ENCODE measurements at places on chromosomes 7 and 10. TPM values are rescaled to one million over a fixed set of nuclear protein-coding genes. Genes with fewer than 3 reads are reported as not detected.

DNA sequence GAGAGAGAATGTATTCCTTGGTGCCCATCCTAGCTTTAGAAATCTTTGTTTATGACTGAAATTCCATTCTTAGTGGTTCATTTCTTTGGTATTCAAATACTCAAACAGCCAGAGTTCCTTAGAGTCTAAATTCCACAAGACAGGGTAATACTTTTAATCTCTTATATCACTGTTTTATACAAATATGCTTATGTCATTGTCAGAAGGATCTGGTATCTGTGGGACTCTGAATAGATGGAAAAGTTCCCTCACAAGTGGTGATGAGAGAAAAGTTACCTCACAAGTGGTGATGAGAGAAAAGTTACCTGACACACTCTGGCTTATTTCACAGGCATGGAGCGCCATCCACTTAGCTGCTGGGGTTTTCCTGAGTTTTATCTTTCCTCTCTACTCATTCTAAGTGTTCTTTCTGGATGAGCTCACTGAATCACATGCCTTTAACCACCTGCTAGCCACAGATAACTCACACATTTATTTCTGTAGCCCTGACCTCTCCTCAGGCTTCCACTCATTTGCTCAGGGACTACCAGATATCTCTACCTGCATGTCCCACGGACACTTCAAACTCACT, 784.0 kb downstream of the SUGCT start:
- no peak overlapping the region for H3K27ac ChIP-seq
- no peak overlapping the region for H3K4me3 ChIP-seq
- no peak for DNase-seq

DNA sequence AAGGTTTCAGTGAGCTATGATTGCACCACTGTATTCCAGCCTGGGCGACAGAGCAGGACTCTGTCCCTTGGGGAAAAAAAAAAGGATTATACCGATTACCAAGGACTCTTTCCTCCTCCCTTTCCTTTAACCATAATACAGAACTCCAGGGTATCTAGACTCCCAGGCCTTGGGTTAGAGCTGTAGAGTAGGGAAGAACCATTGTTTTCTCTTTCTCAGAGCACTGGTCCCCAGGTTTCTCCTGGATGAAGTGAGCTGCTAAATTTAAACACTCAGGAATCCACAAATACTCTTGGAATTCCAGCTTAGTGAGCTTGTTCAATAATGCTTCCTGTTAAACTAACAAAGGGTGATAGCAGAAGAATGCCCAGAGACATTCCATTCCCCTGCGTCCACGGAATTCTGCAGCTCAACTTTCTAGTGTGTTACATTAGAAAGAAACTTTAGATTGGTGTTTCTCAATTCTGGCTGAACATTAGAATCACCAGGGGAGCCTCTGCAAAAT, 14.6 kb upstream of the RPEL1 start:
- no peaks in the 10 kb centered on the region for H3K4me1 ChIP-seq
- DNase-seq, result no peak
- no peak overlapping the region for H3K4me3 ChIP-seq

Gene SPDYE16
- total RNA-seq, result 0.32 TPM

- H3K36me3 ChIP-seq, result no peaks in the 10 kb centered on the region
- H3K4me3 ChIP-seq, result no peak overlapping the region
- peaks cover 11% of the 10 kb centered on the region for H3K4me1 ChIP-seq
- no peaks in the 10 kb centered on the region for H3K27me3 ChIP-seq
- H3K27ac ChIP-seq, result no peak overlapping the region
- peak; percentile 78 for DNase-seq
These were observed 75.7 kb upstream of the CCDC71L start for GRCh38 chr7:106736508-106737201.

Gene FAM185A
- 5.9 TPM for total RNA-seq

- no peak overlapping the region for H3K27ac ChIP-seq
- H3K4me3 ChIP-seq, result no peak overlapping the region
- H3K36me3 ChIP-seq, result no peaks in the 10 kb centered on the region
- H3K4me1 ChIP-seq, result no peaks in the 10 kb centered on the region
- DNase-seq, result no peak
- no peaks in the 10 kb centered on the region for H3K27me3 ChIP-seq
These were observed 96.8 kb upstream of the AGR3 start for GRCh38 chr7:16978358-16979244.

DNA sequence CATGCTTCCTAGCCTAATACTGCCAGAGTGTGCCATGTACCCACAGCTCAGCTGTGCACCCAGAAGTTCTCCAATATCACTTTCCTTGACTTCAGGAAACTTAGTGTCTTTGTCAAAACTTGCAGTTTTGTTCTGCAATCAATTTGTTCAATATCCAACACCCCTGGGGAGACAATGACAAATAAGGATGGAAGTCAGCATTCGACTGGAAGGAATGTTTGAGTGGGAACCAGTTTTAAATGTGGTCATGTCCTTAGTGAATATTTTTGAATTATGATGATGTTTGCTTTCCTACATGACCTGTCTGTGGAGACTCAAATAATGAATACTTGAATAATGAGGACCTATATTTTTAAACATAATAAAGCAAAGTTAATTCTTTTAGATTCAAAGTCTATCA, 112.0 kb downstream of the ANK3 start:
- no peaks in the 10 kb centered on the region for H3K4me1 ChIP-seq
- no peak overlapping the region for H3K27ac ChIP-seq
- H3K27me3 ChIP-seq, result no peaks in the 10 kb centered on the region
- no peak overlapping the region for H3K4me3 ChIP-seq

- H3K27ac ChIP-seq, result no peak overlapping the region
- no peak for DNase-seq
- H3K27me3 ChIP-seq, result no peaks in the 10 kb centered on the region
- no peak overlapping the region for H3K4me3 ChIP-seq
- no peaks in the 10 kb centered on the region for H3K36me3 ChIP-seq
These were observed 50.9 kb downstream of the SGCE start for GRCh38 chr7:94605031-94605430.

DNA sequence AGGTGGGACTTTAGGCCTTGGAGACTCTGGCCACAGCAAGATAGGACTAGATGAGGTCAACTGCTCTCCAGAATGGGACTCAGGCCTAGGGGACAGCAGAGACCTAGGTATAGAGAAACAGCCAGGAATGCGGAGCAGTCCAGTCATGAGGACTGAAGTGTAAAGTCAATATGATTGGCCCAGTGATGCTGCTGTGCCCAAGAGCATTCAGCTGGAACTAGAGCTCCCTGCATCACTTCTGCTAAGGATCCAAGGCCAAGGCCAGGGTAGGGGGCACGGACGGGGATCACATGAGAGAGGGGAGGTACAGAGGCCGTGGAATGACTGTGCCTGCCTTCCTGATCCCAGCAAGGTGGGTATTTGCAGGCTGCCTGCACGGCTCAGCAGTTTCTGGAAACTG, 237.9 kb downstream of the FRMD4A start:
- no peaks in the 10 kb centered on the region for H3K36me3 ChIP-seq
- H3K27ac ChIP-seq, result no peak overlapping the region
- H3K27me3 ChIP-seq, result no peaks in the 10 kb centered on the region
- H3K4me3 ChIP-seq, result no peak overlapping the region
- no peaks in the 10 kb centered on the region for H3K4me1 ChIP-seq

DNA sequence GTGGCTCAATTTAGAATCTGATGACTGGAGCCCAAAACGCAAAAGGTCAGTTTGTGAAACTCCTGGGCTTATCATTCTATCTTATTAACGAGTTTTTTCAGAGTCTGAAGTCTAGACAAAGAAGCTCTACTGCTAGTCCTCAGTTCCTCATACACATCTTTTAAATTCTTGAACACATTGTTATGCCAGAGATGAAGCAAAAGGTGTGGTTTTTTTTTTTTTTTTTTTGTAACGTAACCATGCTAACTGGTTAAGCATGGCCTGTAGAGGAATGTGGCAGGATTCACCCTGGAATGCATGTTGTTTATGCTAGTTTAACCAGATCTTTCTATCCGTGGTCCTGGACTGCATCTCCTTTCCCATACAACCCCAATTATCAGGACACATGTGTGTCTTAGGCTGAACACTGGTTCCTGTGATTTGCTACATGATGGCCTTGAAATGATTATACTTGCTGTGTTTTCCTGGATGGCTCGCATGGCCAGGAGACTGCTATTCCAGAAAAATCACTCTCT, 79.3 kb upstream of the MDFIC start:
- no peaks in the 10 kb centered on the region for H3K4me1 ChIP-seq
- H3K27me3 ChIP-seq, result no peaks in the 10 kb centered on the region
- no peaks in the 10 kb centered on the region for H3K36me3 ChIP-seq
- no peak for DNase-seq

DNA sequence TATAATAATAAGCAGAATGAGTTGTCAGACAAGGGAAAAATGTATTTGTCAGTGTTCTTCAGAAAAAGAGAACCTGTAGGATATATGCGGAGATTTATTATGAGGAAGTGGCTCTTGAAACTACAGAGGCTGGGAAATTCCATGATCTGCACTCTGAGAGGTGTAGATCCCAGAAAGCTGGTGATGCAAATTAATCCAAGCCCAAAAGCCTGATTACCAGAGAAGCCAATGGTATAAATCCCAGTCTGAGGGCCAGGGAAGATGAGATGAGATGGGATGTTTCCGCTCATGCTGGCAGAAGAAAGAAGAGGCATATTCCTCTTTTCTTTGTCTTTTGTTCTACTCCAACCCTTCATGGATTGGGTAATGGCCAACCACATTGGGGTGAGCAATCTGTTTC, 732.8 kb upstream of the IGFBP3 start:
- H3K4me1 ChIP-seq, result no peaks in the 10 kb centered on the region
- no peak for DNase-seq
- no peak overlapping the region for H3K27ac ChIP-seq
- no peaks in the 10 kb centered on the region for H3K36me3 ChIP-seq
- no peaks in the 10 kb centered on the region for H3K27me3 ChIP-seq

GRCh38 chr10:99709480-99710229, 22.3 kb downstream of the COX15 start:
- H3K4me3 ChIP-seq, result no peak overlapping the region
- no peak for DNase-seq
- no peak overlapping the region for H3K27ac ChIP-seq
- H3K36me3 ChIP-seq, result peaks cover 35% of the 10 kb centered on the region
- H3K4me1 ChIP-seq, result no peaks in the 10 kb centered on the region

Gene SPDYE1
- 0.18 TPM for total RNA-seq

DNA sequence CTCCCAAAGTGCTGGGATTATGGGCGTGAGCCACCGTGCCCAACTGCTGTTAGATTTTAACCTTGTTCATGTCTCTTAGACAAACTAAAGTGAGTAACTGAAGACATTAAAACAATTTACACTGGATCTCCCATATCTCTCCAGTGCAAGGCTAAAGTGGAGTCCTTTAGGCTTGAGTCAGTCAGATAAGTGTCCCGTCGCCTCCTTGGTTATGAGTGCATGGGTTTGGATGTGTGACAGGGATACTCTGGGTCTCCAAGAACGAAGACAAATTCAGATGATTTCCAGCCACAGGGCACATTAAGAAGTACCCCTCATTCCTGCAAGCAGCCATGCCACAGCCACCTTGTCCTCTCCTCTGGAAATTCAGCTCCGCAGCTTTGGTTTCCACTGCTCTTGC, 66.1 kb upstream of the PDZD8 start:
- peaks cover 9% of the 10 kb centered on the region for H3K4me1 ChIP-seq
- no peak overlapping the region for H3K27ac ChIP-seq
- H3K4me3 ChIP-seq, result no peak overlapping the region

GRCh38 chr7:16883918-16884317, 2.1 kb upstream of the AGR3 start:
- H3K36me3 ChIP-seq, result no peaks in the 10 kb centered on the region
- H3K4me1 ChIP-seq, result no peaks in the 10 kb centered on the region
- no peaks in the 10 kb centered on the region for H3K27me3 ChIP-seq
- no peak overlapping the region for H3K4me3 ChIP-seq

Gene OPN4
- total RNA-seq, result not detected

- H3K27ac ChIP-seq, result no peak overlapping the region
- H3K4me1 ChIP-seq, result peaks cover 9% of the 10 kb centered on the region
- no peak overlapping the region for H3K4me3 ChIP-seq
These were observed 63.3 kb downstream of the CHST15 start for GRCh38 chr10:124030061-124030460.

Gene GNGT1
- not detected for total RNA-seq

GRCh38 chr7:25995216-25995615, 156.8 kb upstream of the NFE2L3 start:
- no peak for DNase-seq
- no peaks in the 10 kb centered on the region for H3K27me3 ChIP-seq
- no peak overlapping the region for H3K4me3 ChIP-seq
- peaks cover 4% of the 10 kb centered on the region for H3K4me1 ChIP-seq
- H3K36me3 ChIP-seq, result no peaks in the 10 kb centered on the region
- H3K27ac ChIP-seq, result no peak overlapping the region

- no peak overlapping the region for H3K4me3 ChIP-seq
- H3K36me3 ChIP-seq, result no peaks in the 10 kb centered on the region
- H3K27me3 ChIP-seq, result peaks cover 7% of the 10 kb centered on the region
- H3K27ac ChIP-seq, result no peak overlapping the region
- H3K4me1 ChIP-seq, result no peaks in the 10 kb centered on the region
These were observed 69.2 kb downstream of the SDK1 start for GRCh38 chr7:3370068-3370830.
